CD14-positive monocyte (primary cell): ENCODE measurements at places on chromosomes 2 and 18.
A peak's percentile ranks its signal among the peaks of the same experiment; 100 is the strongest.

GRCh38 chr18:55376387-55376786 lies 211.6 kb downstream of the TCF4 start:
- no peaks in the 10 kb centered on the region for H3K27me3 ChIP-seq
- H3K4me1 ChIP-seq = no peaks in the 10 kb centered on the region
- H3K4me3 ChIP-seq = no peak overlapping the region
- peak; percentile 60 for DNase-seq
- H3K27ac ChIP-seq = peak overlapping the region; percentile 20
- no peaks in the 10 kb centered on the region for H3K36me3 ChIP-seq

DNA sequence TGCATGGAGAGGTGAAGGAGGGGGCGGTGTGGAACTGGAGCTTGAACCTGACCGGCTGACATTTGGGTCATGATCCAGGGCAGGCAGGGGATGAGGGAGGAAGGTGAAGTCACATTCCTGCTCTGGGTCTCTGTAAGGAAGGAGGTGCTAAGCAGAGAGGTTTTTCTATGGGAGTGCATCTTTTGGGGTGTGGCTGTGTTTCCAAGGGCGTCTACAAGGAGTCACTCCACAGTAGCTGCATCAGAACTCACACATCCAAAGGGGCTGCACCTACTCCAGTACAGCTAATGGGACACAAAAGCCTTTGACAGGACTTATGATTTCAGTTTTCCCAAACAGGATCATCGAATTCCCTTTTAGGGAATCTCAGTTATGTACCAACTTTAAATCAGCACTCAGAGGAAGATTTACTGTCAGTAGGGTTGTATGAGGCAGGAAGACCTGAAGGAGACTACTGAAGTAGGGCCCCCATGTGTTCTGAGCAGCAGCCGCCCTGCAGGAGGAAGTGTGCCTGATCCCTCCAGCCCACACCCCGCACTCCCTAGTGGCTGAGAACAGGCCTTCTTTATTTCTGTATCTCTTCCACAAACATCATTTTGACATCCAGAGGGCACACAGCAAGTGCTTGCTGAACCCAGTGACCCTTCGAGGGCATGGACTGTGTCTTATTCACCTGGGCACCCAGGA lies 137.2 kb downstream of the CELF4 start:
- no peaks in the 10 kb centered on the region for H3K27me3 ChIP-seq
- no peaks in the 10 kb centered on the region for H3K36me3 ChIP-seq
- no peaks in the 10 kb centered on the region for H3K4me1 ChIP-seq
- no peak overlapping the region for H3K4me3 ChIP-seq
- DNase-seq = no peak

GRCh38 chr18:31401156-31402025 lies 24.8 kb downstream of the DSG4 start:
- H3K27me3 ChIP-seq = no peaks in the 10 kb centered on the region
- no peak for DNase-seq

DNA sequence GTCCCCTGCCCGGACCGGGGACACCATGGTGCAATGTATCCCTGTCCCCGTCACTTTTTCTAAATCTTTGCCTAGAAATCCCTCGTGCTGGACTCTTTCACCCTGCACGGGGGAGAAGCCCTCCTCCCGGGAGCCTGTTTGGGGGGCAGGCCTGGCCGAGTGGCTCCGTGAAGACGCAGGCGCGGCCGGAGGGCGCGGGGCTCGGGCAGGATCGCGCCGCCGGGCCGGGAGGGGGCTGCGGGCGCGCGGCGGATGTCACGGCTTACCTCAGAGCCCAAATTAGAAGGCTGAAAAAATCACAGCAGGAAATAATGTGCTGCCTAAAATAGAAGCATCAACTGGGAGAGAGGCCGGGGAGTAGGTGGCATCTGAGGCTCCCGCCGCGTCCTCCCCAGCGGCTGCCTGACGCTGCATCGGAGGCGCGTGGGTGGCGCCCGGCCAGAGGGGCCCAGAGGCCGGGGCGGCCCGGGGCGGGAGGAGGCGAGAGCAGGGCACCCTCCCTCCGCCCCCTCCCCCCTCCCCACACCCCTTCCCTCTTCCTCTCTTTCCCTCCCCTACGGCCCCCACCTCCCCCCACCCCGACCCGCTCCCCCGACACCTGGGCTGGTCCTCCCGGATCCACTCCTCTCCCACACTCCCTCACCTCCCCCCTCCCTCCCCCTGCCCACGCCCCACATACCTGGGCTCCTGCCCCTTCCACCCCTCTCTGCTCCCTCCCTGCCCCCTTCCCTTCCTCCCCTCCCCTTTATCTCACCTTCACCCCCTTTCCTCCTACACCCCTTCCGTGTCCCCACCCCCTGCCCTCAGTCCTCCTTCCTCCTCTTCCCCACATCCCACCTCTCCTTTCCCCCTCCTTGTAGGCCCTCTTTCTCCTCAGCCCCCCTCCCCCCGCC lies 51.9 kb downstream of the SLC4A1AP start:
- H3K36me3 ChIP-seq = no peaks in the 10 kb centered on the region
- peaks cover 7% of the 10 kb centered on the region for H3K4me1 ChIP-seq
- H3K27ac ChIP-seq = no peak overlapping the region

DNA sequence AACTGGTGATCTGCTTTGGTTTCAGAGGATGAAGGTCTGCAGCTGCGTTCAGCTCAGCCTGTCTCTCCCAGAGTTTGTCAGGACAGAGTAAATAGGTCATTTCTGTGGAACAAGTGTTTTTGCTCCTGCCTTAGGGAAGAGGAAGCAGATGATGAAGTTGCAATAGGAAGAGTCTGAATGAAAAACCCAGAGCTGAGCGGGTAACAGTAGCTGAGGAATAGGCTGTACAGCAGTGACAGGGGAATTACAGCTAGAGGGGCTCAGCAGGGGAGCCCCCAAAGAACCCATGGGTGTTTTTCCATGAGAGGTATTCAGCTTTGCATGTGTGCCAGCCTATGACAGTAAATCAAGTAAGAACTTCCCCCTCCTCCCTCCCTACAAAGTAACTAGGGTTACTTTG lies 10.3 kb upstream of the CYBRD1 start:
- no peaks in the 10 kb centered on the region for H3K36me3 ChIP-seq
- H3K27ac ChIP-seq = peak overlapping the region; percentile 12
- H3K27me3 ChIP-seq = no peaks in the 10 kb centered on the region
- DNase-seq = no peak
- H3K4me3 ChIP-seq = no peak overlapping the region
- peaks cover 27% of the 10 kb centered on the region for H3K4me1 ChIP-seq

DNA sequence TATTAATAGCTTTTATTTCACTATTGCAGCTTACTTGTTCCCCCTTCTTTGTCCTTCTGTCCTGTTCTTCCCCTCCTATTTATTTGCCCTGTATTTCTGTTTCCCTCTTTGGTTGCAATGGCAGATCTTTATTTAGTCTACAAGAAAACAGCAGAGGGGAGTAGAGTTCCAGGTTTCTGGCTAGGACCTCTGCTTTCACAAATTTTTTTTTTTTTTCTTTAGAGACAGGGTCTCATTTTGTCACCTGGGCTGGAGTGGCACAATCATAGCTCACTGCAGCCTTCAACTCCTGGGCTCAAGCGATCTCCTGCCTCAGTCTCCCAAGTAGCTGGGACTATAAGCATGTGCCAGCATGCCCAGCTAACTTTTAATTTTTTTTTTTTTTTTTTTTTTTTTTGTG lies 188.1 kb upstream of the SPRED2 start:
- no peak overlapping the region for H3K27ac ChIP-seq
- H3K27me3 ChIP-seq = no peaks in the 10 kb centered on the region
- H3K4me3 ChIP-seq = no peak overlapping the region
- no peak for DNase-seq
- H3K36me3 ChIP-seq = no peaks in the 10 kb centered on the region

GRCh38 chr2:229501051-229501794 lies 213.1 kb downstream of the DNER start:
- no peak overlapping the region for H3K27ac ChIP-seq
- no peak for DNase-seq
- H3K27me3 ChIP-seq = no peaks in the 10 kb centered on the region
- H3K4me3 ChIP-seq = no peak overlapping the region
- no peaks in the 10 kb centered on the region for H3K4me1 ChIP-seq
- H3K36me3 ChIP-seq = no peaks in the 10 kb centered on the region

DNA sequence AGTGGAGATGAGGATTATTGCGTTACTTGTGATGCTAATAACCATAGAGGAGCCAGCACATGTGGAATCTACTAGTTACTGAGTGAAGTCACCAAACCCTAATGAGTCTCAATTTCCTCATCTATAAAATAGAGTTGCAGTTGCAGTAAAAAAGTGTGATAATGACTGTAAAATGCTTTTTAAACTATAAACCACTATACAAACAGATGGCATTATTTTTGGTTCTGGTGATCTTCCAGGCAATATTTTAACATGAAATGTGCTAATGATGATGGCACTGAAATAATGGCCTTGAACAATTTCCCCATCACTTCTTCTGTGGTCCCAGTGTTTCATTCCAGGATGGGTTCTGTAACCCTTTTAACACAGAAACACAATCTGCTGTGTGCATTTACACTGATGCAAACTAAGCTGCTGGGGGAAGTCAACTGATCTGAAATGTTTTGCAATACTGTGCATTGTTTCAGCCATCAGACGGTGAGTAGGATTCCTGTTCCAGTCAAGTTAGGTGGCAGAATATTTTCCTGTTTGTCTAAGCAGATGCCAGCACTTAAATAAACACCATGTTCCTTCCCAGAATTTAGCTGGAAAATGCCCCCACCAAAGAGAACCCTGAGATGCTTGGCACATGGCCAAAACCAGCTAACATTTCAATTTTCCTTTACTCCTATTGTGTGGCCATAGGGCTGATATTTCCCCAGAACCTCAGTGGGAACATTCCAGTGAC lies 52.6 kb downstream of the TACR1 start:
- no peak overlapping the region for H3K4me3 ChIP-seq
- DNase-seq = no peak
- H3K4me1 ChIP-seq = no peaks in the 10 kb centered on the region
- no peaks in the 10 kb centered on the region for H3K36me3 ChIP-seq
- H3K27ac ChIP-seq = no peak overlapping the region
- no peaks in the 10 kb centered on the region for H3K27me3 ChIP-seq

- peaks cover 40% of the 10 kb centered on the region for H3K4me1 ChIP-seq
- H3K4me3 ChIP-seq = peak overlapping the region; percentile 7
- H3K36me3 ChIP-seq = no peaks in the 10 kb centered on the region
- no peak for DNase-seq
Measured at GRCh38 chr2:113905886-113906285, 16.0 kb downstream of the ACTR3 start.

DNA sequence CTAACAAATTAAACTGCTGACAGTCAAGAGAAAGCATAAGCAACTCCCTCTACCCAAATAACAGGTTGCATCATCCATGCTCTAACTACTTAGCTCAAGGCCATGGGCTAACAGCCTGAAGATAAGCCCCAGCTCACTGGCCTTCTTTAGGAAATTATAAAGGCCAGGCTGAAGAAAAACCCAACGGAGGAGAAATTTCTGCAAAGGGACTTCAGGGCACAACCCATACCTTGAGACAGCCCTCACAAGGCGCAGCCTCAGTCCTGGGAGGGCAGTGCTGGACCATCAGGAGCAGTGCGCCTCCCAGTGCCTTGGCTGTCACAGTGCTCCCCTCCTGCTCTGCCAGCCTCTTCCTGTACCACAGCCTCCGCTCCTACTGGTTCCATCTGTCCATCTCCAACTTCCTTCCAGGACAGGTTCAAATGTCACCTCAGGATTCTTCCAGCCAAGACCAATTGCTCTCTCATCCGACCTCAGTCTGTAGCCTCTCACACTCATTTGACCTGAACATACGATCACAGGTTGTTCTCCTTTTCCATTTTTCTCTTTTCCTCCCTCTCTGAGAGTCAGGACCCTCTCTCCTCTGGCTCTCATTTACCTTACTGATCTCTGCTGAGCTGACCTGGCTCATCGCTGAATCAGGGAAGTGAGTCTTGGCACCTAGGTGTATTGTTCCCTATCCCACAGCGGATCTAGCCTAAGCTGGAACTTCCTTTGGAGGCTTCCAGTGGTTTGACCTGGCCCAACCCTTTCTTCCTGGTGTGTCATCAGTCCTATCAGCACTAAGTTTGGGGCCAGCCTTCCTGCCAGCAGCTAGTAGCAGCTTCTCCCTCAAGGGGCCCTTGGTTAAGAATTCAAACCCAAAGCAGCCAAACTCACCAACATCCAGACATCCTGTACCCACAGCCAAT lies 1.9 kb downstream of the MCFD2 start:
- no peak overlapping the region for H3K4me3 ChIP-seq
- H3K4me1 ChIP-seq = peaks cover 25% of the 10 kb centered on the region
- no peak overlapping the region for H3K27ac ChIP-seq
- peaks cover 13% of the 10 kb centered on the region for H3K36me3 ChIP-seq
- DNase-seq = no peak

- DNase-seq = peak; percentile 85
- H3K27me3 ChIP-seq = no peaks in the 10 kb centered on the region
- no peak overlapping the region for H3K4me3 ChIP-seq
- H3K36me3 ChIP-seq = no peaks in the 10 kb centered on the region
Measured at GRCh38 chr2:86225581-86225980, 26.3 kb downstream of the MRPL35 start.

- DNase-seq = no peak
- no peaks in the 10 kb centered on the region for H3K27me3 ChIP-seq
- H3K4me1 ChIP-seq = no peaks in the 10 kb centered on the region
- peaks cover 35% of the 10 kb centered on the region for H3K36me3 ChIP-seq
- H3K27ac ChIP-seq = no peak overlapping the region
- no peak overlapping the region for H3K4me3 ChIP-seq
Measured at GRCh38 chr18:56723706-56724105, 72.5 kb downstream of the WDR7 start.

- peaks cover 25% of the 10 kb centered on the region for H3K36me3 ChIP-seq
- DNase-seq = peak; percentile 78
- no peak within 1 kb of the TSS for H3K4me3 ChIP-seq
Measured at GRCh38 chr2:74525717-74526648, at the start of gene DQX1. Gene DQX1 (minus strand): TSS chr2:74526231. CDS start chr2:74525729, 502 bp downstream.

- DNase-seq = no peak
- H3K4me1 ChIP-seq = no peaks in the 10 kb centered on the region
- no peaks in the 10 kb centered on the region for H3K36me3 ChIP-seq
Measured at GRCh38 chr2:215942194-215942593, 71.2 kb downstream of the MREG start.

GRCh38 chr2:4679391-4679790 lies 976.0 kb downstream of the DCDC2C start:
- no peak for DNase-seq
- H3K36me3 ChIP-seq = no peaks in the 10 kb centered on the region
- H3K4me3 ChIP-seq = no peak overlapping the region
- H3K27me3 ChIP-seq = no peaks in the 10 kb centered on the region
- H3K4me1 ChIP-seq = no peaks in the 10 kb centered on the region

- DNase-seq = no peak
- no peaks in the 10 kb centered on the region for H3K36me3 ChIP-seq
- H3K27ac ChIP-seq = no peak overlapping the region
- H3K27me3 ChIP-seq = no peaks in the 10 kb centered on the region
- no peak overlapping the region for H3K4me3 ChIP-seq
Measured at GRCh38 chr2:218184331-218184730, 17.6 kb upstream of the CXCR1 start.

DNA sequence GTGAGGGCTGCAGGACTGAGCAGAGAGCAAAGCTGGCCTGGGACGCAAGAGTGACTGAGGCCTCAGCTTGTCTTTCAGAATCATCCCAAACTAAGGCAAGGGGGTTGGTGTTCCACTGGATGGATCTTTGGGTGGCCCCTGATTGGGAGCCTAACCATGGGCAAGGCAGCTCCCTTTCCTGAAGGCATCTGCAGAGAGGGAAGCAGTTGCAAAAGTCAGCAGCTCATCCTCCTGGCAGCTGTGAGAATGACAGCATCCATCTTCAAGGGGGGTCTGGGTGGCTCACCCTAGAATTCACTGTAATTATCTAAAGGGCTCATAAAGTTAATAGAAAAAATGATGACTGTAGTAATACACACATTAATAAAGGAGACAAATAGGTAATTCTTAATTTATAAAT lies 46.5 kb upstream of the RAB31 start:
- no peak for DNase-seq
- no peaks in the 10 kb centered on the region for H3K36me3 ChIP-seq
- no peak overlapping the region for H3K27ac ChIP-seq
- no peak overlapping the region for H3K4me3 ChIP-seq
- no peaks in the 10 kb centered on the region for H3K27me3 ChIP-seq
